ENCODE measurements at places on chromosomes 16 and 17. TPM values are rescaled to one million over a fixed set of nuclear protein-coding genes. Genes with fewer than 3 reads are reported as not detected.

Gene RAB11FIP4
- total RNA-seq = 4.2 TPM

Gene PIRT
- total RNA-seq = 1.9 TPM

Gene NPIPA8
- total RNA-seq = 0.26 TPM

Gene GGT6
- 13.0 TPM for total RNA-seq

Gene PABPN1L
- total RNA-seq = not detected

Gene GFAP
- total RNA-seq = 0.53 TPM

Gene TSNAXIP1
- total RNA-seq = 1.2 TPM
